Stimulated activated CD4-positive, alpha-beta T cell treated with anti-CD3 and anti-CD28 coated beads, Interleukin-1b, Interleukin-23, amount 100 ng/mL, for 1 hour (primary cell): ENCODE measurements at places on chromosomes 1 and 21.

GRCh38 chr1:9596415-9597123 lies 7.9 kb downstream of the TMEM201 start:
- DNase-seq: no peak

GRCh38 chr1:26469558-26469957 lies 2.7 kb upstream of the HMGN2 start:
- DNase-seq: no peak

- no peak for DNase-seq
Observed at GRCh38 chr1:209815931-209816341, 10.0 kb upstream of the IRF6 start.

DNA sequence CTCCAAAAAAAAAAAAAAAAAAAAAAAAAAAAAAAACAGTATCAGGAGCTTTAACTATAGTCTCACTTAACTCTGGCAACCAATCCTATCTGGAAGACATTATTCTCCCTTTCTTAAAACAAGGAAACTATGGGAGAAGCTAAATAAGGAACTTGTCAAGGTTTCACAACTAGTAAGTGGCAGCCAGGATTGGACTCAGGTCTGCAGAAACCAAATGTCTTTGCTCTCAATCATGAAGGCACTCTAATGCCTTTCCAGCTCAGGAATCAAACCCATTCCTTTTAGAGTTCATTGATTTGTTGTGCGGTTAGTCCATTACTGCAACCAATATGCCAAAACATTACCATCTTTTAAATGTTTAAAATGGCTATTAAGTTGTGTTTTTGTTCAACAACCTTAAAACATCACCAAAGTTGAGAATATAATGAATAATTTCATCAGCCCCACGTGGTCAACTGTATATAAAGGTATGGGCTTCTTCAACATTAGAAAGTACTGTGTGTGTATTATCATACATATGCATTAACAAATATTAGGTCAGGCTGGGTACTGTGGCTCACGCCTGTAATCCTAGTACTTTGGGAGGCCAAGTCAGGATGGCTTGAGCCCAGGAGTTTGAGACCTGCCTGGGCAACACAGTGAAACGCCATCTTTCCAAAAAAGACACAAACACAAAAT lies 1.5 kb downstream of the EPRS1 start:
- DNase-seq: no peak

GRCh38 chr1:236953151-236953700 lies 51.0 kb downstream of the MT1HL1 start:
- DNase-seq: no peak

DNA sequence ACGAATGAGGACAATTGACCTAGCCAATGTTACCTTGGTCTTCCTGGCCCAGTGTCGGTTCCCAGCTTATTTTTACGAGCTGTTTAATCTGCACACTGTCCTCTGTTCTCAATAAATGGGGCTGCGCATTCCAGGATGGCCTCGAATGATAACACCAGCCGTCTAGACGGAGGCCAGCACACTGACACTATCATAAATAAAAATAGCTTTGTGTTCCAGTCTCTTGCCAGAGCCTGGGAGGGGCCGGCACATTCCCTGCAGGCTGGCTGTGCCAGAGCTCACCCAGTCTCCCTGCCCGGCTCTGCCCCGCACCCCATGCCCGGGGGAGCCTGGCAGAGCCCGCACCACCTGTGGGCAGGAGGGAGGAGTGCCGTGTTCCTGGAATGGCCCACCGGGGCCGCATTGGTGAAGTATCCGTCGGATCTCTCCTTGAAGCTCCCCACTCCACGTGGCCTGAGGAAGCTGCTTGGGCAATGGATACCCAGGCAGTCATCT lies 92.1 kb downstream of the SPSB1 start:
- DNase-seq: no peak

DNA sequence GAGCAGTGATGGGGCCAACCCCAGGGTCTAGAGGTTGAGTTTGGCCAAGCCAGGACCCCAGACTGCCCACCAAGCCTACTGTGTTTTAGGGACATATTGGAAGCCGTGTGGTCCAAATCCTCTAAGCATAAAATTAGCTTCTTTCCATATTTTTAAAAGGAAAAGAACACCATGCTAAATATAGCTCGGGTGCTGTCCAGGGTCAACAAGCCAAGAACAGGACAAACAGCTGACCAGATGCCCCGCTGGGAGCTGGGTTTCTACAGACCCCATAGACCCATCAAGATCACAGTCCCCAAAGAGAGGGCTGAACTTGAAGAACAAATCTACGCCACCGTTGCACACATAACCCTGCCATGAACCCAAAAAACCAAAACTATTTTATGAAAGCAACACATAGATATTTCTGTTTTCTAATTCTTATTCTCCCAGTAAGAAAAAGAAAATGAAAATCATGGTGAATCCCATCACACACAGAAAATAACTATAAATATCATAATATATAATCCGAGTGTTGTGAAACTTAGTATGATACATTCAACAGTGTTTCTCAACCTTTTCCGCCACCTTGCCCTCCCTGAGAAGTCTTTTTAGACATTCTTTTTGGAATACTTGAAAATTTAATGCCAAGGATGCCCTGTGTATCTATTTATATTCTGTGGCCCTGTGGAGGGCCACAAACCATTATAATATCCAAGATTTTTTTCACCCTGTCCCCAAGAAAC lies 36.2 kb upstream of the FHAD1 start:
- DNase-seq: no peak

DNA sequence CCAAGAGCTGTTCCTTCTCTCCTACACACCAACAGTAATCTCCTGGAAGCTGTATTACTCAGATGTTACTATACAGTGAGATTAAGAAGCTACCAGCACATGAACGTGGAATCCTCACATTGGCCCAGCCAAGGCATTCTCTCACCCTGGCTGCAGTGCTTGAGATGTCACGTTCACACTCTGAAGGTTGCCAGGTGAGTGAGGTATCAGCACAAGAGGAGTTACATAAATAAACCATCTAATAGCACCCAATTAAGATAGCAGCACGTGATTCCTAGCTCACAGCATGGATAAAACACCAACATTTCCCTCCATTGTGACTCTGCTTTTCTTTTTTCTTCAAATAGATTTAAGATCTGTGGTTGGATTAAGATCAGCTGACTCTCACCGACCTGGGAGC lies 182.8 kb downstream of the PLPP3 start:
- DNase-seq: no peak

GRCh38 chr1:85228972-85229371 lies 28.2 kb upstream of the SYDE2 start:
- no peak for DNase-seq

DNA sequence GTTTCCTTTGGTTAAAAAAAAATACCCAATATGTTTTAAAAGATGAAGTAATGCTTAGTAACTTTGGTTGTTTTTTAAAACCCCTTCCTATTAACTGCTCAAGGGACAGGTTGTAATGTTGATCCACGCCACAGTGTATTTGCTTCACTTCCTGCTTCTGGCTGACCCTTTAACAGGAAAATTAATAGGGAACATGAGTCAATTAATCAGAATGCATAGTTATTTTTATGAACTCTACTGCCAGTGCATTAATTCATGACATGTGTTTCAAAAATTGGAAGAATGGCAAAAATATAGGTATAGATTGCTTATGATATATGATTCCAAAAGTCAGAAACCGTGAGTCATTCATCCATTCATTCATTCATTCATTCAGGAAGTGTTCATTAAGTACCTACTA lies 204.8 kb downstream of the SETD4 start:
- no peak for DNase-seq

- no peak for DNase-seq
Observed at GRCh38 chr1:58626293-58626692, 49.2 kb upstream of the TACSTD2 start.

GRCh38 chr1:153534925-153535241 lies 908 bp downstream of the S100A6 start:
- no peak for DNase-seq

- no peak for DNase-seq
Observed at GRCh38 chr1:24925963-24926362, 4.1 kb downstream of the RUNX3 start.

GRCh38 chr1:13878451-13878850 lies 178.5 kb downstream of the PRDM2 start:
- no peak for DNase-seq

GRCh38 chr1:92346866-92347640 lies 48.2 kb downstream of the RPAP2 start:
- no peak for DNase-seq

DNA sequence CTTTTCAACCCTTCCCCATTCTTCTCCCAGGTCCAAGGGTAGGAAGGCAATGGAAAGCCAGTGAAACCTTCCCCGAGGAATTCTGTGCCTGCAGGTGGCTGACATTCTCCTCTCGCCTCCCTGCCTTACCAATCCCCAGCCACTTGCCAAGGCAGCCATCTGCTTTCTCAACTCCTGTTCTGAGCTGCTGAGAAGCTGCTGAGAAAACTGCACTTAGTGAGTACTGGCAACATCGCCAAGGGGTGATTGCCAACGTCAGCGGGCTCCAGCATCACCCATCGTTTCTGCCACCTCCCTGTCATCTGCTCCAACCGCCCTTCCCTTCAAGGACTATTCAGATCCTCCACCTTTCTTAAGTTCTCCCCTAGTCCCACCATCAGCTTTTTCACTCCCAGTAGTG lies 106.0 kb downstream of the PTPRU start:
- DNase-seq: no peak

GRCh38 chr1:180178511-180179161 lies 24.0 kb downstream of the QSOX1 start:
- peak; percentile 60 for DNase-seq

DNA sequence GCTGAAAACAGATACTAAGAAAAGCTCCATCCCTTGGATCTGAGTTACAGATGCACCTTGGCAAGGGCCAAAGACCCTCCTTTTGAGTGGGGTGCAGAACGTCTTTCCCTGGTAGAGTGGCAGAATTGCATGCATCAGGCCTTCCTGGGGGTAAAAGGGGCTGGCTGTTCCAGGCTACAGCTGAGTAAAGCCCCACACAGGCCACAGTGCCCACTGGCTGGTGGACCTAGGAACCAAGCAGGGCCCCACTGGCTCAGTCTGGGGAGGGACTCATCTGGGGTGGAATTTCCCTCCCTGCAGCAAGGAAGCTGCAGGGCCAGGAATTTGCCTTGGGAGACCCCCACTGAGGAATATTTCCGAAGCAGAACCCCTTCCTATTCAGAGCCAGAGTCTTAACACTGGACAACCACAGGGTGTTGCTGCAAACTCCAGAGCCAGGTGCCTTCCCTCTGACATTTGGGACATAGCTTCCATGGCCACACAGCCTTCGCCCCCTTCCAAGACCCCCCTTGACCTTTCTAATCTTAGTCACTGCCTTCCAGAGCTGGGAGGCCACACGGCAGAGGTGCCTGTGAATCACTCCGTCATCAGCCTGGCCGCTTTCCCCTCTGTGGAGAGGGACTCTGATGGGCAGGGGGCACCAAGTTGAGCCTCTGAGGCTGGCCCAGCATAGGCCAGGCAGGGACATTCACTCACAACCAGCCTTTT lies 52.5 kb downstream of the LACTBL1 start:
- DNase-seq: no peak

GRCh38 chr1:182374101-182374834 lies 17.3 kb downstream of the GLUL start:
- DNase-seq: no peak

GRCh38 chr1:187787736-187788135 lies 959.0 kb downstream of the PLA2G4A start:
- no peak for DNase-seq

- DNase-seq: no peak
Observed at GRCh38 chr1:26700711-26701110, 4.9 kb downstream of the ARID1A start.

- no peak for DNase-seq
Observed at GRCh38 chr21:25708467-25709065, 26.1 kb downstream of the ATP5PF start.

GRCh38 chr1:93331412-93331811 lies 14.3 kb upstream of the DR1 start:
- no peak for DNase-seq

- no peak for DNase-seq
Observed at GRCh38 chr1:35915693-35916092, 15.2 kb upstream of the AGO3 start.

GRCh38 chr1:9877962-9878361 lies 32.1 kb downstream of the CTNNBIP1 start:
- DNase-seq: no peak

DNA sequence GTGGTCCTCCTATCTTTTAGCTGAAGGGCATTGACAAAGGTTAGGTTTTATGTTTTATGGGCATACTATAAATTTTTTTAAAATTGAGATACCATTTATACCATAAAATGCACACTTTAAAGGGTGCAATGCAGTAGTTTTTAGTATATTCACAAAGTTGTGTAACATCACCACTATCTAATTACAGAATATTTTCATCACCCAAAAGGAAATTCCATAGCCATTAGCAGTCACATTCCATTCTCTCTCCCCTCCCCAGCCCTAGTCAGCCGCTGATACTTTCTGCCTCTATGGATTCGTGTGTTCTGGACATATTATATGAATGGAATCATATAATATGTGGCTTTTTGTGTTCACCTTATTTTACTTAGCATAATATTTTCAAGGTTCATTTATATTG lies 135.8 kb upstream of the B3GALT2 start:
- DNase-seq: no peak

DNA sequence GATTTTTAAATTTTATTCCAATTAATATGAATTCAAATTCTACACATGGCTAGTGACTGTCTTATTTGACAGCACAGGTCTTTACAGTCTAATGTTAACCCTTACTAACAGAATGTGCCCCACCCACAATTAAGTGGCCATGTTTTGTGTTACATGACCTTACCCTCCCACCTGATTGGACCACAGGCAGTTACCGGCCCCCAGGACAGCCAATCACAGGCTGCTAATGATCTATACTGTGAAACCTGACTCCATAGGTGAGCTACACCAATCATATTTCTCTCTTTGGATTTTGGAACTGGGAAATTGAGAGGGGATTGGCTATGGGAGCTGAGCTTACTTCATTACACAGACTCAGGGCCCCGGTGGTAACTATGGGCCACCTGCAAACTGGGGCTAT lies 27.5 kb downstream of the ZP4 start:
- no peak for DNase-seq

DNA sequence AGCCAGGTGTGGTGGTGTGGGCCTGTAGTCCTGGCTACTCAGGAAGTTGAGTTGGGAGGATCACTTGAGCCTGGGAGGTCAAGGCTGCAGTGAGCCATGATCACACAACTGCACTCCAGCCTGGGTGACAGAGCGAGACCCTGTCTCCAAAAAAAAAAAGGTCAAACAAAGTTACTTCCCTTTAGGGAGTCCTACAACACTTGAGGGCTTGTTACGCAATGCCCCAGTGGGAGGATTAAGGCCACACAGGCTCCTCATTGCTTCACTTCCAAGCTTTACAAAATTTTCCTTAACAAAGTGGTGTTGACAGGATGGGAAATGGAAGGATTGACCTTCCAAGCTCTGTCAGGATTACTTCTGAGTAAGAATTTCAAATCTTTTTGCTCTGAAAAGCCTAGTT lies 6.2 kb upstream of the EXTL1 start:
- no peak for DNase-seq
